ENCODE measurements at places on chromosomes 1 and 21.

GRCh38 chr1:17189632-17189990, 15.3 kb upstream of the PADI1 start:
- no peak for DNase-seq

DNA sequence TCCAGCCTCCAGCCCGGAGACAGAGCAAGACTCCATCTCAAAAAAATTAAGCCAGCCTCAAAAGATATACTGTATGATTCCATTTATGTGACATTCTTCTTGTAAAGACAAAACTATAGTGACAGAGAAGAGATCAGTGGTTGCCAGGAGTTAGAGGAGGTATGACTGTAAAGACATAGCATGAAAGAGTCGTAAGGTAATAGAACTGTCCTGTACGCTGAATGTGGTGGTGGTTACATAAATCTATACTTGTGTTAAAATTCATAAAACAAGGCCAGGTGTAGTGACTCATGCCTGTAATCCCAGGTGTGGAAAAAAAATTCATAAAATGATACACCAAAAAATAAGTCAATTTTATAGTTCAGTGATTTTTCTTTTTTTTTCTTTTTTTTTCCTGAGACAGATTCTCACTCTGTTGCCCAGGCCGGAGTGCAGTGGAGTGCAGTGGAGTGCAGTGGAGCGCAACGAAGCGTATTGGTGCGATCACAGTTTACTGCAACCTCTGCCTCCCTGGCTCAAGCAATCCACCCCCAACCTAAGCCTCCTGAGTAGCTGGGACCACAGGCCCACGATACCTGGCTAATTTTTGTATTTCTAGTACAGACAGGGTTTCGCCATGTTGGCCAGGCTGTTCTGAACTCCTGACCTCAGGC, 84.9 kb upstream of the CXADR start:
- DNase-seq: no peak

- DNase-seq: no peak
Measured at GRCh38 chr1:66283622-66284041, 250.3 kb upstream of the SGIP1 start.

- no peak for DNase-seq
Measured at GRCh38 chr1:42933610-42934491, 24.8 kb downstream of the SLC2A1 start.

- DNase-seq: no peak
Measured at GRCh38 chr1:226402739-226403165, 5.1 kb downstream of the PARP1 start.

- no peak for DNase-seq
Measured at GRCh38 chr1:87830432-87830978, 501.8 kb downstream of the LMO4 start.

GRCh38 chr1:244552336-244552735, 91.3 kb downstream of the CATSPERE start:
- DNase-seq: no peak

- DNase-seq: no peak
Measured at GRCh38 chr1:12728391-12728790, 12.5 kb downstream of the AADACL3 start.

DNA sequence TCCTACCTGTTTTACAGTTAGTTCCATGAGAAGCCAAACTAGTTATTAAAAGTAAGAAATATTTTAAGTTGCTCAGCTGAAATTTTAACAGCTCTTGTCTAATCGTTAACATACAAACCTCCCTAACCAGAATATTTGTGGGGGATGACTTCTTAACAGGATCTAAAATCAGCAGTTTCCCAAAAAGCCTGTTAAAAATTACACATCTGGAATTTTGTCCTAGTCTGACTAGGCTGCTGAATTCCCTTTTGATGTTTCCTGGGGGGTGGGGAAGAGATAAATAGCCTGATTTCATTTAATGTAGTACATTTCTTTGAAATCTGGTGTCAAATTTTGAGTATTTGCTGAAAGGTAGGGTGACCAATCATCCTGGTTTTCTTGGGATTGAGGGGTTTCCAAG, 78.8 kb upstream of the ARHGAP29 start:
- DNase-seq: no peak

DNA sequence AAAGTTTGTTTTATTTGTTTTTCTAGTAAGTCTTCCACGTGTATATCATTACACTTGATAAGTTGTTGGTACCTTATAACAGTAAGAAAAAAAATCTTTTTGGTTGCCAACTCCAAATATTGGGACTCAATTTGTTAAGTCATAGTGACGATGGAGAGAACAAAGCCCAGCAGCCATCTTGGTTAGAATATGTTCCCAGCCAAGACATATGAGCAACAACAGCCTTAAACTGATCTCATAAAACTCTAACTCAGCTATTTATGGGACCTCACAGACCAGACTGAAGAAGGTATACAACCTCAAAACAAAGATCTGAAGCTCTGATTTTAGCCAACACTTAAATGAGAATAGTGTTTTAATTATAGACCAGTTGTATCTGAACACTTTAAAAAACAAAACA, 281.3 kb downstream of the VAV3 start:
- DNase-seq: no peak

DNA sequence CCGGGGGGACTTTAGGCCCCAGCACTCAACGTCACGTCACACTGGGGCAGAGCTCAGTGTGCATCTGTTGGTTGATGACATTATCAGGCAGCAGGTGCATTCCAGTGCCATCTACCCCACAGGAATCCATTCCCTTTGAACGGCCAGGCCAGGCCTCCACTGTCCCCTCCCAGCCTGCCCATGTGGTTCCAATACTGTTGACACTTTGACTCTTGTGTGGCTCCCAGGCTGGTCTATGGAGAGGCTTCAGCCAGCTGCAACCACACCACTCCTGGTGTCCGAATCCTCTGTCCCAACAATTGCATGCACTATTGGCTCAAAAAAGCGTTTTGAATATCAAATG, 92.0 kb upstream of the SIM2 start:
- DNase-seq: no peak

DNA sequence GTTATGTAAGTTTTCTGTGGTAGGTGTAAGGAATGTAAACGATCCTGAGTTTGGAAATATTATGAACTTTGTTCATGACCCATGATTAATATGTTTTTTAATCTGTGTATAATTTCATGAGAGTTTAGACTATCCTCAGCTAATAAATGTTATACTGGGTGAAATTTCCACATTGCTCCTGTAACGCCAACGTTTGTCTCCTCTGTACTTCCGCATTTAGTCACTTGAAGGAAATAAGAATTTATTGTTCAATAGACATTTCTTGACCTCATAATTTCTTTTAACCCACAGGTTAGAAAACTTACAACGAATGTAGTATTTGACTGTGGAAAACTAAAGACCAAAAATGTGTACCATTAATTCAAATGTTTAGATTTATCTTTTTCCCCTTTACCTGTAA, 876 bp downstream of the KCNJ15 start:
- no peak for DNase-seq

DNA sequence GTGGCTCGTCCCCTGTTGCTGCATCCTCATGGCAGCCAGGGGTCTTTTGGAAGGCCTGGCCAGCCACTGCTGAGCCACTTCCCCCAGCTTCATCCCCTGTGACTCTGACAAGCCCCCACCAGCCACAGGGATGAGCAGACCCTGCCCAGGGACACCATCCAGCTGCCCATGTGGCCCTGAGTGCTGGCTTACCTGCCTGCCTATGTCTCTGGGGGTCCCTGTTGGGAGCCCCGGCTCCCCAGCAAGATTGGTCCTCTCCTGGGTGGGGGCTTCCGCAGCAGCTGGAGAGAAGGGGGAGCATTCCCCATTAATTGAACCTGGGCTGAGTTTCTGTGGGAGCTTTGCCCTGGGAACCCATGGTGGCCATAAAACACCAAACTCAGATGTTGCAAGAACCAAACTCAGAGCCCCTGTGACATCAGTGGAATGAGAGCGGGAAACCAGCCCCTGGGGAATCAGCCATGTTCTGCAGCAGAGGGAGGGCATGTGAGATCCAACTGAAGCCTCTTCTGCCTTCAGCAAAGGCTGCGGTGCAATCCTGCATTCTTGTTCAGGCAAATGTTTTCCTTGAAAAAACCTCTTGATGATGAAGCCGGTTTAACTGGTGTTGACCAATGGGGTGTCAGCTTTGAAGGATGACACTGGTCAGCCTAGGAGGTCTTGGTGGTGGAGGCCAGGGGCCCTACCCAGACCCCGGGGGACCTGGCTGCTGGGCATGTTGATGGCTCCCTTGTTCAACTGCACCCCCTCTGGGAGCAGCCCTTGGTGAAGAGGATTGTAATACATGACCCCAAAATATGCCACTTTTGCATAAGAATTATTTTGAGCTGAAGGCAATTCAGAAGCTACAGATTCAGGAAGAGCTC, 28.3 kb upstream of the COL18A1 start:
- DNase-seq: no peak
